ENCODE measurements at places on chromosomes 2 and 18.

DNA sequence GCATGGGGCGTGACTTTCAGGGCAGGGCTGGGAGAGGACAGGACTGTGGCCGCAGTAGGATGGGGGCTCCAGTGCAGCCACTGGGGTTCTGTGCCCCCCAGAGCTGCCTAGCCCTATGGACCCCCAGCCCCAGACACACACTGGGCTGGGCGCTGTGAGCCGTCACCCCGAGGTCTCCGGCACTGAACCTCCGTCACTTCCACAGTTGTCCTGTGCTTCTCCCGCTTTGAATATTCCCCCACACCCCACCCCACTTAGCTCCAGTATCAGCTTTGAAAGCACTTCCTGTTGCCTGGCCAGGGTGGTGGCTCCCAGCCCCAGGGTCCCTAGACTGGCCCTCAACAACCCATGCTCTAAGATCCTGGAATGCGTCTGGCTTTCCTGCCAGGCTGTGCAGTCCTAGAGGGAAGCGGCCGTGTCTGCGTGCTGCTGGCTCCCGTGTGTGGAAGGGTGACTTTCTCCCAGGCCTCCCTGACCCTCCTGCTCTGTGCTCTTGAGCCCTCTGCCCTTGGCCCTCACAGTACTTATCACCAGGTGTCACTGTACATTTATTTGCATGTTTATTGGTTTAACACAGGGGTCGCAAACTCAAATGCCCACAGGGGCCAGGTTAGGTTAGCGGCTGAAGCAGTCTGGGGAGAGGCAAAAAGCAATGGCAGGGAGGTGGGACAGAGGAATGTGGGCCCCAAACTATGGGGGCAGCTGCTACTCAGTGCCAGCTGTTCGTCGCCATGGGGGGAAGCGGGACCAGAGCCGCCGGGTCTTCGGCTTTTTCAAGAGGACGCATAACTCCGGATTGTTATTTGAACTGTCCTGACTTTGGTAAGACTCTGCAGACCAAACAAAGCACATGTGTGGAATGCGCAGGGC is 9.9 kb downstream of the OBSL1 start:
- DNase-seq: no peak

- no peak for DNase-seq
These were observed 114.3 kb downstream of the LCLAT1 start for GRCh38 chr2:30561349-30561748.

GRCh38 chr2:46164529-46165301 is 132.5 kb upstream of the EPAS1 start:
- peak; percentile 83 for DNase-seq

GRCh38 chr2:179817181-179817841 is 44.1 kb downstream of the ZNF385B start:
- DNase-seq: no peak

Measured in non-pigmented ciliary epithelial cell (primary cell).